Upper lobe of right lung (tissue), 1 donor: ENCODE measurements at places on chromosomes 1 and 21. TPM values are rescaled to one million over a fixed set of nuclear protein-coding genes. Genes with fewer than 3 reads are reported as not detected.

DNA sequence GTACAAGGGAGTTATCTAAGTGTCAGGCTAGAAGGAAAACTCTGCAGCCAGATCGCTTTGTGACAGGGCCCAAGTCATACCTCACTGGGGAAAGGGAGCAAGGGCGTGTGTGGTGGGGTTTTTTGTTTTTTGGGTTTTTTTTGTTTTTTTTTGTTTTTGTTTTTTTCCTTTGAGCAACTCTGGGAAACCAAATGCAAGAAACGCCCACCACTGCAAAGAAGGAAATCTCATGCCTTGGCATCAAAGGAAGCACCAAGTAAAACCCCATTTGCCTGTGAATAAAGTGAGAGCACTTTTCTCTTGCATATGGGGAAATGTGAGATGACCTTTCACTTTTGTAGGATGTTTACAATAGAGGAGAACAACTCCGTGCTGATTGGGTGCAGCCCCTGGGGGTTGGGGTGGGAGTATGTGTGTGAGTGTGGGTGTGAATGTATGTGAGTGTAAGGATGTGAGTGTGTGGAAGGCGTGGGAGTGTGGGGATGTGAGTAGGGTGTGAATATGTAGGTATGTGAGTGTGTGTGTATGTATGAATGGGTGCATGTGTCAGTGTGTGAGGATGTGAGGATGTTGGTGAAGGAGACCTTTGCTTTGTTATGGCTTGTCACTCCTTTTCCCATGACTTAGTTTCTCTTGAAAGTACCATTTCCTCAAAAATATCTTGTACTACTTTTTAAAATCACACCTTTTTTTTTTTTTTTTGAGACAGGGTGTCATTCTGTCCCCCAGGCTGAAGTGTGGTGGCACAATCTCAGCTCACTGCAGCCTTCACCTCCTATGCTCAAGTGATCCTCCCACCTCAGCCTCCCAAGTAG is 34.6 kb downstream of the IL12RB2 start:
- no peak for DNase-seq

- DNase-seq, result no peak
These were observed 61.4 kb upstream of the TLR5 start for GRCh38 chr1:223204424-223204823.

GRCh38 chr1:226738995-226739695 is at the start of gene ITPKB:
TSS of gene ITPKB (minus strand) at chr1:226739282. CDS start at chr1:226737458, 1,824 bp downstream.
- peak; percentile 71 for DNase-seq

The DNALI1 gene
- 13.2 TPM for total RNA-seq
